ENCODE measurements at places on chromosomes 12 and 14.

DNA sequence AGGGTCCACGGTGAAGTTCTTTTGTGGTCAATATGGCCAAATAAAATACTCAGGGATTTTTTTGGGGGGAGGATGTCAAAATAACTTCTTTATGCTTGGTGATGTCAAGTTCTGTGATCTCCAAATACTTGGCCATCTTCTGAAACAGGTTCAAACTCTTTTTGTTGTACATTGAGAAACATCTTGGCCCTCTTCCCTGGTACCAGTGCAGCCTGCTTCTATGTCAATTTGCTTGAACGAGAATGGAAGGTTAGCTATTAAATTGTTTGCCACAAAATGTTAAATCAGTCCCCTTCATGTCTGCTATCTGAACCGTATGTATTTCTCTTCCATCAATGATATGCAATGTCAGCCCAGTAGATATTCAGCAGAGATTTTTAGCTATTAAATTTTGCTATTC is 6.1 kb upstream of the CRADD start:
- DNase-seq: no peak

- DNase-seq: no peak
Observed at GRCh38 chr12:46430340-46430948, 57.9 kb upstream of the SLC38A2 start.

DNA sequence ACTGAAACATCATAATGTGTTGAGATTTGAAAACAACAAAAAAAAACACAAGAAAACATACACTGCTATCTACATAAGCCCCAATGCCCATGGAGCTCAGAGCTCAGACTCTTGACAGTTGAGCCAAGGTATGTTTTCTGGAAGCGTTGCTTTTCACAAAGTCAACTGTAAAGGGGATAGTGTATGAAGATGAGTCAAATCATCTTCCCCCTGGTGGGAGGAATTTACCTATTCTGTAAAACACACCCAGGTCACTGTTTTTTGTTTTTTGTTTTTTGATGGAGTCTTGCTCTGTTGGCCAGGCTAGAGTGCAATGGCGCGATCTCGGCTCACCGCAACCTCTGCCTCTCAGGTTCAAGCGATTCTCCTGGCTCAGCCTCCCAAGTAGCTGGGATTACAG is 361.4 kb upstream of the DIO2 start:
- DNase-seq: no peak

GRCh38 chr14:49297102-49297501 is 289.1 kb downstream of the RPS29 start:
- DNase-seq: no peak

- no peak for DNase-seq
Observed at GRCh38 chr12:101040936-101041335, 169.1 kb downstream of the SLC5A8 start.

- DNase-seq: no peak
Observed at GRCh38 chr12:44627387-44628166, 248.5 kb downstream of the NELL2 start.

- DNase-seq: no peak
Observed at GRCh38 chr14:95095996-95096395, 61.3 kb downstream of the DICER1 start.

Data from CD4-positive, alpha-beta memory T cell (primary cell).